CD8-positive, alpha-beta memory T cell (primary cell): ENCODE measurements at places on chromosomes 5 and 9. TPM values are rescaled to one million over a fixed set of nuclear protein-coding genes. Genes with fewer than 3 reads are reported as not detected.

The DNM1 gene
- total RNA-seq = 0.66 TPM

The CDH9 gene
- not detected for total RNA-seq

- no peak overlapping the region for H3K4me3 ChIP-seq
- no peak overlapping the region for H3K27ac ChIP-seq
- DNase-seq = no peak
- H3K27me3 ChIP-seq = peaks cover 3% of the 10 kb centered on the region
- no peaks in the 10 kb centered on the region for H3K36me3 ChIP-seq
- H3K4me1 ChIP-seq = no peaks in the 10 kb centered on the region
Measured at GRCh38 chr5:150561192-150561512, 53.2 kb downstream of the NDST1 start.

DNA sequence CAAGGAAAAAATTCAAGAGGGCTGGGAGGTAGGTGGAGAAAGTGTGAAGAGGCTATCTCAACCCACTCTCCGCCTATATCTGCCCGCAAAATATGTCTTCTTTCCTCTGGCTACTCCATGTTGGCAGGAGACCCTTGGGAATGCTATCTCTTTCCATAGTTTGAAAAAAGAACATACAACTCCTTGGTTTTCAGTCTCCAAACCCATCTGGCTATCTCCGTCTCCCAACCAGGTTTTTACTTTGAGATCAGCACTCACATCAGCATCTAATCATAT lies 109.9 kb upstream of the IFNE start:
- H3K27me3 ChIP-seq = no peaks in the 10 kb centered on the region
- H3K4me1 ChIP-seq = no peaks in the 10 kb centered on the region
- no peak for DNase-seq
- no peak overlapping the region for H3K27ac ChIP-seq

GRCh38 chr9:137141050-137141810 lies 2.3 kb downstream of the GRIN1 start:
- H3K4me1 ChIP-seq = no peaks in the 10 kb centered on the region
- no peak overlapping the region for H3K27ac ChIP-seq
- peaks cover 48% of the 10 kb centered on the region for H3K27me3 ChIP-seq
- H3K4me3 ChIP-seq = no peak overlapping the region
- H3K36me3 ChIP-seq = no peaks in the 10 kb centered on the region

The ARHGEF28 gene
- 0.27 TPM for total RNA-seq

- no peak overlapping the region for H3K27ac ChIP-seq
- H3K27me3 ChIP-seq = no peaks in the 10 kb centered on the region
- H3K36me3 ChIP-seq = no peaks in the 10 kb centered on the region
Measured at GRCh38 chr5:150298701-150299451, 3.8 kb downstream of the ARSI start.

GRCh38 chr9:112104901-112105300 lies 70.2 kb downstream of the SUSD1 start:
- no peak overlapping the region for H3K27ac ChIP-seq
- H3K36me3 ChIP-seq = no peaks in the 10 kb centered on the region
- no peak for DNase-seq
- H3K4me3 ChIP-seq = no peak overlapping the region

The WDR36 gene
- total RNA-seq = 74.8 TPM

GRCh38 chr9:111029260-111029659 lies 9.0 kb downstream of the LPAR1 start:
- no peaks in the 10 kb centered on the region for H3K27me3 ChIP-seq
- no peaks in the 10 kb centered on the region for H3K36me3 ChIP-seq
- H3K4me3 ChIP-seq = no peak overlapping the region
- H3K27ac ChIP-seq = no peak overlapping the region
- no peak for DNase-seq

The MEGF10 gene
- not detected for total RNA-seq

DNA sequence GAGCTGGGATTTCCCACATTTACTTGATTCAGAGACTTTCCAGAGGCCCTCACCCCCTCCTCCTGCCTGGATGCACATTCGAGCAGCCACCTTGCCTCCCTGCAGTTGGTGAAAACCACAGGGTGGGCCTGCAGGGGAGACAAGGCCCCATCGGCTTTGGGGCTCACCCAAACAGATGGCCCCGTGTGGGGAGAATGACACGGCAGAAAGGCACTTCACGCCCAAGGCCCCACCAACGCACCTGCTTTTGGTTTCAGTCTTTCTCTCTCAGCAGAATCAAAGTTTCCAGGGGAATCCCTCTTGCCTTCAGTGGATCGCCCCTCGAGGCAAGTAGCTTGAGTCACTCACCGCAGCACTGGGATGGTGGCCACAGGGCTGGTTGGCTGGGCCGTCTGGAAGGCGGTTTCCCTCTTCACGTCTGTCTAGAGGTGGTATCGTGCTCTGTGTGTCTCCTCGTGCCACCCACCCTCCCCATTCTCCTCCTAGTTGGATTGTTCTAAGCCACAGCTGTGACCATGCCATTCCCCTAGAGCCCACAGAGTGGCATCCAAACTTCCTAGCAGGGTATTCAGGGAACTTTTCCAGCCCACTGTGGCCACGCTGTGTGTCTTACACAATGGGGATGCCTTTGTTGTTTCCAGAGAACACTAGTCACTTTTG lies 31.8 kb downstream of the SEC61B start:
- no peaks in the 10 kb centered on the region for H3K36me3 ChIP-seq
- H3K27me3 ChIP-seq = no peaks in the 10 kb centered on the region
- H3K4me1 ChIP-seq = peaks cover 10% of the 10 kb centered on the region
- no peak overlapping the region for H3K4me3 ChIP-seq
- DNase-seq = peak; percentile 37

The ATOSB gene
- 4.4 TPM for total RNA-seq

The NUTM2G gene
- not detected for total RNA-seq

- H3K36me3 ChIP-seq = no peaks in the 10 kb centered on the region
- no peaks in the 10 kb centered on the region for H3K27me3 ChIP-seq
- H3K4me1 ChIP-seq = no peaks in the 10 kb centered on the region
- no peak overlapping the region for H3K4me3 ChIP-seq
Measured at GRCh38 chr5:114118511-114118910, 243.4 kb upstream of the KCNN2 start.

The F12 gene
- total RNA-seq = 9.2 TPM

The SPINK6 gene
- not detected for total RNA-seq

- H3K27me3 ChIP-seq = no peaks in the 10 kb centered on the region
- DNase-seq = no peak
- no peaks in the 10 kb centered on the region for H3K4me1 ChIP-seq
- no peak overlapping the region for H3K27ac ChIP-seq
Measured at GRCh38 chr5:164481270-164481669, 975.9 kb downstream of the MAT2B start.

DNA sequence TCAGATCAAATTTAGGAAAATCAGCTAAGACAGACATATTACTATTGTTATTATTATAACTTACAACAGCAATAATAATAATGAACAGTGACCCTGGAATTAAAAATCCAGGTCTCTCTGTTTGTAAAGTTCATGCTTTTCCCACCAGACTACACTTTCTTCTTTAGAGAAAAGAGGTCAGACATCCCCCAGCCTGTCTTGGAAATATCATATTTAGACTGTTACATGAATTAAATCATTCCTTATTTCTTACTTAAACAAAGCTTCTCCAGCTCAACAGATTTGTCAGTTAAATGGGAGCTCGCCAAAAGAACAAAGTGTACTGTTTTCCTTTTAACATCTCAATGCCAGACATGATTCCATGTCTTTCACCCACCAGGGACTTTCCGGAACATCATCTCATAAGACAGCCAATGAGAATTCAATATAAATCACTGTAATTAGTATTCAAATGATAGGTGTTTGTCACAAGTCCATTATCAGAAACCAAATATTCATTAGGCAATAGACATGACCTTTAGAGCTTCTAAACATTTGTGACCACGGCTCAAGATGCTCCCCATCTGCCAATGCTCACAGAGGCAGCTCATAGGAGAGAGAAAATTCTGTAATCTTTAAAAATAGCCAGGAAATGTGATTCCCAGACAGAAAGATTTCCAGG lies 351.9 kb downstream of the ENC1 start:
- no peaks in the 10 kb centered on the region for H3K27me3 ChIP-seq
- H3K4me3 ChIP-seq = no peak overlapping the region
- H3K36me3 ChIP-seq = no peaks in the 10 kb centered on the region
- H3K4me1 ChIP-seq = no peaks in the 10 kb centered on the region
- no peak for DNase-seq

- H3K27me3 ChIP-seq = no peaks in the 10 kb centered on the region
- no peaks in the 10 kb centered on the region for H3K4me1 ChIP-seq
- no peaks in the 10 kb centered on the region for H3K36me3 ChIP-seq
Measured at GRCh38 chr9:35186524-35186923, 24.7 kb downstream of the UNC13B start.

GRCh38 chr5:121937762-121938161 lies 24.0 kb upstream of the SRFBP1 start:
- H3K4me3 ChIP-seq = no peak overlapping the region
- H3K27me3 ChIP-seq = no peaks in the 10 kb centered on the region
- DNase-seq = no peak
- H3K36me3 ChIP-seq = no peaks in the 10 kb centered on the region
- H3K27ac ChIP-seq = no peak overlapping the region

DNA sequence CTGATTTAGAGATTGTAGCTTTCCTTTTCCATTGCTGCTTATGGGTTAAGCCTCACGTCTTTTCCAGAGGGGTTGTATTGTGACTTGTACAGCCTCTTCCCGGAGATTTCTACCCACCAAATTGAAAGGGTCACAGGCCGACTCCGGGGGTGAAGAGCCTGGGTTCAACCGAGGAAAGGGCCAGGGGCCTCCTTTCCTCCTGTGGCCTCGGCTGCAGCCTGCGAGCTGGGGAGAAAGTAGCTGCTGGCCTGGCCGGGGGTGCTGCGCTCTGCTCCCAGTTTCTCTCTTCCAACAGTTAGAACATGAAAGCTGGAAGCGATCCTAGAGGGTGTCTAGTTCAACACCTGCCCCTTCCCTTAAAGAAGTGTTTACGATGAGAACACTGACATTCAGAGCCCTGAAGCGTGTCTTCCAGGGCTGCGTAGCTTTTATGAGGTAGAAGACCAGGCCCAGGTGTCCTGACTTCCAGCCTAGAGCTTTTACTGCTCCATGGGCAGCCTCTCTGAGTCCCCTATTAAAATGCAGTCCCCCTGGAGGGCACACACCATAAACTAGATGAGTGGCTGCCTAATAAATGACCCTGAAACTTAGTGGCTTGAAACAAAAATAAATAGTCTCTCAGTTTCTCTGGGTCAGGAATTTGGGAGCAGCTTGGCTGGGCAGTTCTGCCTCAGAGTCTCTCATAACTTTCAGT lies 56.9 kb downstream of the ACER2 start:
- no peak for DNase-seq
- no peaks in the 10 kb centered on the region for H3K27me3 ChIP-seq
- H3K36me3 ChIP-seq = no peaks in the 10 kb centered on the region
- H3K4me1 ChIP-seq = peaks cover 4% of the 10 kb centered on the region

- H3K27me3 ChIP-seq = no peaks in the 10 kb centered on the region
- H3K36me3 ChIP-seq = no peaks in the 10 kb centered on the region
- H3K27ac ChIP-seq = no peak overlapping the region
- H3K4me3 ChIP-seq = no peak overlapping the region
Measured at GRCh38 chr9:74107692-74108091, 389.4 kb upstream of the RORB start.

GRCh38 chr5:128877476-128877875 lies 87.8 kb upstream of the SLC27A6 start:
- no peaks in the 10 kb centered on the region for H3K4me1 ChIP-seq
- H3K4me3 ChIP-seq = no peak overlapping the region
- no peaks in the 10 kb centered on the region for H3K36me3 ChIP-seq
- no peak for DNase-seq

- no peaks in the 10 kb centered on the region for H3K27me3 ChIP-seq
Measured at GRCh38 chr5:15704397-15704947, 204.5 kb downstream of the FBXL7 start.

DNA sequence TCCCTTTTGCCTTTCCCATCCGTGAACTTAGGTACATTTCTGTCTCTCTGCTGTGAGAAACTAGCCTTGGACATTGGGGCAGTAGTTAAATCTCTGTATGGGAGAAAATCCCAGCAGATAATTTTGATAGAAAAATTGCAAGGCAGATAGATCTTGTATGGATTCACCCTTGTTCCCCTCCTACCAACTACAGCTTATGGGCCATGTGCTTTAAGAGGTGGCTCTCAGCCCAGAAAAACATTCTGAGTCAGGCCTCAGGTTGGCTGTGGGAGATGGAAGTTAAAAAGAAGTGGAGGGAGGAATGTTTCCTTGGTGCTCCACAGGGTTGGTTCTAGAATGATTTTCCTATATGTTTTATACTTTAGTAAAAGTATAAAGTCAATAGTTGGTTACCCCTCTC lies 1.4 kb upstream of the KDM3B start:
- no peak overlapping the region for H3K4me3 ChIP-seq
- no peak for DNase-seq
- H3K36me3 ChIP-seq = peaks cover 6% of the 10 kb centered on the region
- H3K27ac ChIP-seq = no peak overlapping the region
- peaks cover 22% of the 10 kb centered on the region for H3K4me1 ChIP-seq

The MLANA gene
- total RNA-seq = not detected

The PAX5 gene
- total RNA-seq = 0.29 TPM

GRCh38 chr5:131685516-131686171 lies 50.6 kb upstream of the RAPGEF6 start:
- DNase-seq = no peak
- peaks cover 4% of the 10 kb centered on the region for H3K36me3 ChIP-seq
- H3K4me1 ChIP-seq = no peaks in the 10 kb centered on the region
- no peak overlapping the region for H3K27ac ChIP-seq
- no peak overlapping the region for H3K4me3 ChIP-seq

GRCh38 chr5:39631958-39632357 lies 207.2 kb upstream of the DAB2 start:
- H3K27me3 ChIP-seq = no peaks in the 10 kb centered on the region
- no peak for DNase-seq
- no peak overlapping the region for H3K27ac ChIP-seq
- H3K36me3 ChIP-seq = no peaks in the 10 kb centered on the region
- H3K4me3 ChIP-seq = no peak overlapping the region
- no peaks in the 10 kb centered on the region for H3K4me1 ChIP-seq

DNA sequence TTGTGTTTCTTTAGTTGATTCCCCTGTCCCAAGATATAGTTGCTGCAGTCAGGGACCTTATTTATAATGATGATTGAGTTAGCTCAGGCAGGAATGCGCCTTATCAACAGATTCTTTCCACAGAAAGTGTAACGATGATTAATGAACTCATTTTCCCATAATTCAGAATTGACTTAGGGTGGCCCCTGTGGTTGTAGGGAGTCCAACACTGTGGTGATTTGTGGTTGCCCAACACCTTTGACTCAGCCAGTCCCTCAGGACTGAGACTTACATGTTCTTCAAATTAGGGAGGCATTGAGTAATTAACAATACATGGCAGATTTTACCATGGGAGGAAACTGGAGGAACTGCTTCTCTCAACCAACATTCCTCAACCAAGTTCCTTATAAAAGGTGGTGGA lies 221.9 kb downstream of the GABRG2 start:
- no peaks in the 10 kb centered on the region for H3K36me3 ChIP-seq
- no peak for DNase-seq
- no peak overlapping the region for H3K27ac ChIP-seq
- H3K4me3 ChIP-seq = no peak overlapping the region

- H3K36me3 ChIP-seq = no peaks in the 10 kb centered on the region
- H3K27me3 ChIP-seq = no peaks in the 10 kb centered on the region
- DNase-seq = no peak
- H3K4me3 ChIP-seq = no peak overlapping the region
- H3K27ac ChIP-seq = no peak overlapping the region
Measured at GRCh38 chr5:148626081-148626613, 28.2 kb downstream of the HTR4 start.
